Renal pelvis (tissue), 12 donors: ENCODE measurements at places on chromosomes 3 and 15. TPM values are rescaled to one million over a fixed set of nuclear protein-coding genes. Genes with fewer than 3 reads are reported as not detected.

DNA sequence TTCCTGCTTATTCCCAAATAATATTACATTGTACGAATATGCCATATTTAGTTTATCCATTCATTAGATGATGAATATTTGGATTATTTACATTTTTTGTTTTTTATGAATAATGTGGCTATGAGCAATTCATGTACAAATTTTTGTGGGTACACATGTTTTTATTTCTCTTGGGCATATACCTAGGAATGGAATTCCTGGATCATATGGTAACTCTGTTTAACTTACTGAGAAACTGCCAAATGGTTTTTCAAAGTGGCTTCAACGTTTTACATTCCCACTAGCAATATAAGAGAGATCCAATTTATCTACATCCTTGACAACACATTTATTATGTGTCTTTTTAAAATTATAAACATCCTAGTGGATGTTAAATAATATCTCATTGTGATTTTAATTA, 362.0 kb upstream of the TMCO5A start:
- no peak for DNase-seq

DNA sequence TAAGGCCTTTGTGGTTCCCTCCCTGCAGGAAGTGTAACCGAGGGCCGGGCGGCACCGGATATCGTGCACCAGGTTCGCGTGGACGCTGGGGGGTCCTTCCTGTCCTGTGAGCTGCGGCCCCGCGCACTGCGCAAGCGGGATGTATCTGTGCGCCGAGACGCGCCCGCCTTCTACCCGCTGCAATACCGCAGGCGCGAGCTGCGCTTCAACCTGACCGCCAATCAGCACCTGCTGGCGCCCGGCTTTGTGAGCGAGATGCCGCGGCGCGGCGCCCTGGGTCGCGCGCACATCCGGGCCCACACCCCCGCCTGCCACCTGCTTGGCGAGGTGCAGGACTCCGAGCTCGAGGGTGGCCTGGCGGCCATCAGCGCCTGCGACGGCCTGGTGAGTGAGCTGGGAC, 35.9 kb downstream of the SAXO2 start:
- DNase-seq, result peak; percentile 5

The RTF1 gene
- 57.7 TPM for polyA plus RNA-seq

DNA sequence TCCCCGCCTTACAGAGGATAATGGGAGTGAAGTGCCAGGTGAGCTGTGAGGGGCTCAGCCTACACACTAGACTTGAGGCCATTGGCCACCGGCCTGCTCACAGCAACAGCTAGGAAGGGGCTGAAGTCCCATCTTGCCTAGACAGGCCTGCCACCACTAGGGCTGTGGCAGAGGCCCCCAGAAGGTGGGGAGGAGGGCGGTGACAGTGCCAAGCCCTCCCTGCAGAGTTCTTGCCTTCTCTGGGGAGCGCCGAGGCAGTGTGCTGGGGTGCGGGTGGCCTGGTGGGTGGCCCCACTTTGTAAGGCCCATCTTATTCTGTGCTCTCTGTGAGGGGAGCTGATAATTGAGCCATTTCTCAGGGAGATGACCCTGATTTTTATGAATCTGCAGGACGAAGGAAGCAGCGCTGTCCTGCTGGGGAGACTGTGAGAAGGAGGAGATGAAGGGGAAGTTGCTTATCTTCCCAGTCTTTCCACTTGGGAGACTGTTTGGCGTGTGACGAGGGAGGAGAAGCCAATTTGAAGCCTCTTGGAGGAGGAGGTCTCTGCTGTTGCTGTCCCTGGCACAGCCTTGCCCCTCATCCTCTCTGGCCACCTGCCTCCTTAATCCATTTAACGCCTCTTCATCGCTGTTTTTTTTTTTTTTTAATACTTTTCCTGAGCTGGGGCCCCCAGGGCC, 104.3 kb downstream of the LINGO1 start:
- DNase-seq, result no peak

The GOLGA8R gene
- 11.7 TPM for polyA plus RNA-seq

The HYAL2 gene
- 95.1 TPM for polyA plus RNA-seq

GRCh38 chr3:117515309-117515708, 805.7 kb downstream of the TUSC7 start:
- no peak for DNase-seq

The CCDC54 gene
- polyA plus RNA-seq, result not detected
